Thoracic aorta (tissue), 2 donors: ENCODE measurements at places on chromosomes 3 and 15.

DNA sequence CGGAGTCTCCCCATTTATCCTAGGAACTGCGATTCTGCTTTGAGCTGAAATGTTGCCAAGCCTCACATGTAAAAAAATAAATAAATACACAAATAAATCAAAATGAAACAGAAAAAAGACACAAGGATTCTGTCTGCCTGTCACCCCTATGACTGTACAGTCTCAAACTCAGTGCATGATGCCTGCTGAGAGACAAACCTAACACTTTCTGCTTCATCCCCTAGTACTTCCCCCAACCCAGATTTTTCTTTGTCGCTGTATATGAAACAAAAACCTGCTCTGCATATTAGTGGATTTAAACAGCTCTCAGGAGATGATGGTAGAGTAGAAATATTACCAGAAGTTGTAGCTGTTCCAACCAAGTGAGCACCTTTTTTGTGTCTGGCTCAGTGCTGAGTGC is 530.7 kb upstream of the CFAP20DC start:
- H3K4me1 ChIP-seq, result no peaks in the 10 kb centered on the region
- no peak overlapping the region for H3K27ac ChIP-seq
- no peaks in the 10 kb centered on the region for H3K36me3 ChIP-seq
- H3K27me3 ChIP-seq, result no peaks in the 10 kb centered on the region
- H3K4me3 ChIP-seq, result no peak overlapping the region

DNA sequence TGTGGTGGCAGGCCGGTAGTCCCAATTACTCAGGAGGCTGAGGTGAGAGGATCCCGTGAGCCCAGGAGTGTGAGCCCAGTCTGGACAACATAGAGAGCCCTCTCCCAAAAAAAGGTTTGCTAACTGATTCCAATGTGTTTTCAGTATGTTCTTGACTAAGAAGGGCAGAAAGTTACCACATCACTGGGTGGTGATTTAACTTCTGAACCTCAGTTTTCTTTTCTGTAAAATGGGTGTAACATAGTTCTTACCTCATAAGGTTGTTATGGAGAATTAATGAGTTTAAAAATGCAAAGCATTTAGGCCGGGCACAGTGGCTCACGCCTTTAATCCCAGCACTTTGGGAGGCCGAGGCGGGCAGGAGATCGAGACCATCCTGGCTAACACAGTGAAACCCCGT is 28.5 kb upstream of the RAF1 start:
- no peak overlapping the region for H3K27ac ChIP-seq
- no peak overlapping the region for H3K4me3 ChIP-seq
- H3K4me1 ChIP-seq, result peaks cover 14% of the 10 kb centered on the region
- no peaks in the 10 kb centered on the region for H3K36me3 ChIP-seq

DNA sequence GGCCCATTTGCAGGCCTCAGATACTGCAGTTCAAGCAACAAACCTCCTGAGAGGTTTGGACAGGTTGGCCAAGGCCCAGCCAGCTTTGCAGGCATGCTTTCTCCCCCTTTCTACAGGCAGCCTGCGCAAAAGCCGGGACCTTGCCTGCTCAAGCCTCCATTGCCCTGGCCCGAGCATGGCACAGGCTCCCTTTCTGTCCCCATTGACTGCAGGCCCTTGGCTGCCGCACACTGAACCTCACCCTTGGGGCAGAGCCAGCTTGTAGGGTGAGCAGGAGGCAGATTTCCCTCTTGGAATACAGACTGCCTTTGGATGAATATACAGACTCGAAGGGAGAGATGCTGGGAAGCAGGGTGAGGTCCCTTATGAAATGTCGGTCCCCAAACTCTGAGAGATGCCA is 461.7 kb upstream of the PROK2 start:
- H3K36me3 ChIP-seq, result no peaks in the 10 kb centered on the region
- DNase-seq, result no peak
- H3K4me1 ChIP-seq, result peaks cover 69% of the 10 kb centered on the region
- no peaks in the 10 kb centered on the region for H3K27me3 ChIP-seq
- H3K27ac ChIP-seq, result no peak overlapping the region

GRCh38 chr15:56241374-56242105 is 2.1 kb downstream of the RFX7 start:
- H3K4me3 ChIP-seq, result peak overlapping the region; percentile 96
- no peak for DNase-seq
- H3K27me3 ChIP-seq, result no peaks in the 10 kb centered on the region
- no peak overlapping the region for H3K27ac ChIP-seq
- peaks cover 21% of the 10 kb centered on the region for H3K4me1 ChIP-seq
- no peaks in the 10 kb centered on the region for H3K36me3 ChIP-seq

GRCh38 chr3:124455891-124456290 is 274.4 kb upstream of the UMPS start:
- H3K36me3 ChIP-seq, result peaks cover 20% of the 10 kb centered on the region
- H3K27ac ChIP-seq, result no peak overlapping the region
- H3K4me1 ChIP-seq, result no peaks in the 10 kb centered on the region
- H3K27me3 ChIP-seq, result no peaks in the 10 kb centered on the region

DNA sequence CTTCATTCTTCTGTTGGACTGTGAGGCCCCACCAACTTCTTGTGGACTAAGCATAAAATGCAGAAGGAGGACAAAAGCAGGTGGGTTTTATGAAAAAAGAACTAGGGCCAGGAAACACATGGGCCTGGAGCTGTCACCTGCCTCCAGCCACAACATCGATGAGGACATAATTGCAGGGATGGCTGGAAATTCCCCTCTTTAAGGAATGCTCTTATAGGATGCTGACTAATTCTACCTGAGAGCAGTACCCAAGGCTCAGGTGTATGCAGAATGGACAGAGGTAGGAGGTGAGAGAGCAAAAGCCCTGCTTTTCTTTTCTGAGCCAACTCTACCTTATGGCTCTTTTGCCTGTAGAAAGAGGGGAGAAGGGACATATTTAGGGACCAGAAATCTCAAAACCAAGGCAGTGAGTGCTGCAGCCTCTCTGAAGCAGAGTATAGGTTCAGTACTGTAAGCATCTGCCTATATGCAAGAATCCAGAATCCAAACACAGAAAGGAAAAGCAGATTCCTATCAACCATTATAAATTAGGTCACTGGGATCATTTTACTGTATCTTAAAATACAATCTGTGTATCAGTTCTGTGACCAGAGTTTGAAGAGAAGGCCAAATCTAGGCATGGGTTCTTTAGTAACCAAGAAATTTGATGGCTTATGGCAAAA is 205.3 kb upstream of the WNT5A start:
- no peak overlapping the region for H3K27ac ChIP-seq
- no peaks in the 10 kb centered on the region for H3K27me3 ChIP-seq
- H3K36me3 ChIP-seq, result no peaks in the 10 kb centered on the region
- DNase-seq, result no peak
- no peak overlapping the region for H3K4me3 ChIP-seq
- no peaks in the 10 kb centered on the region for H3K4me1 ChIP-seq

GRCh38 chr3:78604341-78604740 is 1163.5 kb downstream of the ROBO1 start:
- no peak overlapping the region for H3K4me3 ChIP-seq
- H3K27ac ChIP-seq, result no peak overlapping the region
- H3K4me1 ChIP-seq, result no peaks in the 10 kb centered on the region
- DNase-seq, result no peak

DNA sequence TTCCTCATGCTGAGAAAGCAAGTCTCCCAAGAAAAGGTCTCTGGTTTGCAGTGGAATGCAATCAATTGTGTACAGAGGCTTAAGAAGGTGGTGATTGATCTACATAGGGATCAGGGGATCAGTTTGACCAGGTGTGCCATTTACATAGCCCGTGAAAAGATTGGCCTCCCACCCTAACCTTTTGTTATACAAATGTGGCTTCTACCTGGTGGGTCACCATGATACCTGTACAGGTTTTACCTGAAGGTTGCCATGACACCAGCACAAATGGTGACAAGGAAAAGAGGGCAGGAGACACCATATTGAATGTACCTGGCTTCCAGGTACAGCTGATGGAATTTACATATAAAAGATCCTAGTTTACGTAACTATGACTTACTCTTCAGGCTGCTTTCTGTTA is 25.5 kb upstream of the TEX55 start:
- no peak for DNase-seq
- H3K27me3 ChIP-seq, result no peaks in the 10 kb centered on the region
- no peaks in the 10 kb centered on the region for H3K4me1 ChIP-seq
- H3K27ac ChIP-seq, result no peak overlapping the region

GRCh38 chr3:60313951-60314461 is 937.2 kb downstream of the FHIT start:
- H3K27ac ChIP-seq, result no peak overlapping the region
- no peaks in the 10 kb centered on the region for H3K27me3 ChIP-seq
- no peak overlapping the region for H3K4me3 ChIP-seq
- H3K4me1 ChIP-seq, result no peaks in the 10 kb centered on the region
- DNase-seq, result no peak

- H3K27me3 ChIP-seq, result no peaks in the 10 kb centered on the region
- H3K4me3 ChIP-seq, result no peak overlapping the region
- H3K27ac ChIP-seq, result no peak overlapping the region
- no peak for DNase-seq
Observed at GRCh38 chr3:150564243-150564642, 17.7 kb downstream of the EIF2A start.

GRCh38 chr15:64067564-64068030 is 21.3 kb upstream of the DAPK2 start:
- no peak overlapping the region for H3K4me3 ChIP-seq
- no peak overlapping the region for H3K27ac ChIP-seq
- H3K27me3 ChIP-seq, result no peaks in the 10 kb centered on the region
- H3K36me3 ChIP-seq, result no peaks in the 10 kb centered on the region
- no peak for DNase-seq
- peaks cover 17% of the 10 kb centered on the region for H3K4me1 ChIP-seq
